ENCODE measurements at places on chromosomes 2 and 18.

GRCh38 chr2:35545301-35545700 lies 810.3 kb upstream of the CRIM1 start:
- DNase-seq: no peak

DNA sequence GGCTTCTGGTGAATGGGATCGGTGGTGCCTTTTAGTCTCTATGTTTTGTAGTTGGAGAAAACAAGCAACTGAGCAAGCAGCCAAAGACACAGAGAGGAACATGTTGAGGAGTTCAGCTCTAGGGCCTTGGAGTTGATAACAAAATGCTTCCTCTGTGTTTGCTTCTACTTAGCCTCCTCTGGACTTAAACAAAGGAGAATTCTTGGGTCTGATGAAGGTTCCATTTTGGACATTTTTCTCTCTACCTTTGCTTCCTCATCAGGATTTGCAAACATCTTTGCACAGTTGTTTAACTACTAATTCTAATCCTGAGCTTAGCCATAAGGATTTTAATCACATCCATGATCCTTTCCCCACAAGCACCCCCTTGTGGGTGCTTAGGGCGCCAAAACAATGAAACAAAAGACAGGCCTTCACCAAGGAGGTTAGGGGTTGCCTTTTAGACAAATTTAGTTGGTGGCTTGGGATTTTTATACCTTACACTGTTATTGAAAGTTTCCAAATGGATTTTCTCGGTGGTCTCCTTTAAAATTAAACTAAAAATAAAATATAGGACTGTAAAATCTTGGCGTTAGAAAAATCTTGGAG lies 148.5 kb upstream of the SATB2 start:
- no peak for DNase-seq

DNA sequence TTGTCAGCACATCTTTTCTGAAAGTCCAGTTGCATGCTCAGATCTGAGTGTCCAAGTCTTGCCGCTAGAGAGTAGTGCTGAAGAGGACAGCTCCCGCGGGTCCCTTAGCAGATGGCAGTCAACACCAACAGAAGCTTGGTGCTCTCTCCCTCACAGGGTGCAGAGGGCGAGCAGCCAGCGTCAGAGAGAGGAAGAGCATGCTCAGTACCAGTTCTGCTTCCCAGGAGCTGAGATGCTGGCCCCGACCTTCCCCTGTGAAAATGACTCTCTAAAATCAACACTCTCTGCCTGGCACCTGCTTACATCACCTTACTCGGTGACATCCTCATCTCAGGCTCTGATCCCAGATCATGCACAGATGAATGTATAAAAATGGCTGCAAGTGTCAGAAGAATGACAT lies 86.0 kb upstream of the TWIST2 start:
- no peak for DNase-seq

DNA sequence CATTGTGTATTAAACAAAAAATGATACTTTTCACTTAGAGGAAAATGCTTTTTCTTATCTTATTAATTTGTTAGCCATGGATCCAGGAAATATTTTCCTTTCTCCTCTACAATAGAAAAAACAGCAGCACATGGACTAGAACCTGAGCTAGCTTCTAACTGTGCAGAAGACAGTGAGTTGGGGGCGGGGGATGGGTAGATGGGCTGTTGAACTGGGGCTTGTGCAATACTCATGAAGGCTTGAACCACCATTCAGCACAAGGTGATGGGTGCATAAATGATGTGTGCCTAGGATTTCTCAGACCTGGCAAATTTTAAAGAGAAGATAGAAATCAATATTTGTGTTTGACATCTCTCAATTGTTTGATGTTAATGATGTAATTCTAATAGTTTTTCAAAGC lies 42.0 kb downstream of the COL5A2 start:
- DNase-seq: no peak

- DNase-seq: peak; percentile 39
These were observed 80.8 kb upstream of the LCLAT1 start for GRCh38 chr2:30366199-30366691.

- no peak for DNase-seq
These were observed 450.7 kb upstream of the PIK3C3 start for GRCh38 chr18:41504316-41504715.

DNA sequence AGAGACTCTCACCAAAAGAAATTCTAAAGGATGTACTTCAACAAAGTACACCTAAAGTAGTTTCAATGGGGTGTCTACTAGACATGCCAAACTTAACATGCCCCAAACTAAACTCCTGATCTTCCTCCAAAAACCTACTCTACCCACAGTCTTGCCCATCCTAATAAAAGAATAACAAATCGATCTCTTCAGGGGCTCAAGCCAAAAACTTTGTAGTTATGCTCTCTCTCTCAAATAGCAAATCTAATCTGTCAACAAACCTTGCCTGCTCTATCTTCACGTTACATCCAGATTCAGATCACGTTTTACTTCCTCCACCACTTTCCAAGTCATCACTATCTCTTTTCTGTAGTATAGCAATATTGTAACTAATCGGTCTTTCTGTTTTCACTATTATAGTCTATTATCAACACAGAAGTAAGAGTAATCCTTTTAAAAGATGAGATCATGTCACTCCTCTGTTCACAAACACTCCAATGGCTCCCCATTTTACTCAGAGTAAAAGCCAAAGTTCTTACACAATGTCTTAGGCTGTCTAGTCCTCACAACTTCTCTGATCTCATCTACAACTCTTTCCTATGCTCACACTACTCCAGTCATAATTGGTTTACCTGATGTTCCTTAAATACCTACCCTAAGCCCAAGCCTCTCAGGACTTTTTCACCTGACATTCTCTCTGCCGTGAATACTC lies 79.9 kb downstream of the THADA start:
- DNase-seq: no peak

DNA sequence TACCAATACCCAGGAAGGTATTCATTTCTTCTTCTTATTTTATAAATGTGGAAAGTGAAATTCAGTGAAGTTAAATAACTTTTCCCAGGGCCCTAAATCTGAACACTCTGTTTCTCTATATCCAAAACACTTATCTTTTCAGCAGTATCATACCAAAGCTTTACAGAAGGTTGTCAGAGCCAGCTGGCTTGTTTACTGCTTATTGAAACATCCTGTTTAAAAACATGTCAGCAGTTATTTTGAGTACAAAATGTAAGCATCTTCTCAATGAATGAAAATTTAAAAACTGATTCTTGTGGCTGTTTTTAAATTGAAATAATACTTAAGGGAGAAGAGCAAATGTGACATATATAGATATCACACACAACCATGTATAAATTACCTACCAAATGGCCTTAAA lies 11.3 kb upstream of the CDH19 start:
- no peak for DNase-seq

- DNase-seq: no peak
These were observed 347.0 kb downstream of the KIAA1328 start for GRCh38 chr18:37175727-37176620.

DNA sequence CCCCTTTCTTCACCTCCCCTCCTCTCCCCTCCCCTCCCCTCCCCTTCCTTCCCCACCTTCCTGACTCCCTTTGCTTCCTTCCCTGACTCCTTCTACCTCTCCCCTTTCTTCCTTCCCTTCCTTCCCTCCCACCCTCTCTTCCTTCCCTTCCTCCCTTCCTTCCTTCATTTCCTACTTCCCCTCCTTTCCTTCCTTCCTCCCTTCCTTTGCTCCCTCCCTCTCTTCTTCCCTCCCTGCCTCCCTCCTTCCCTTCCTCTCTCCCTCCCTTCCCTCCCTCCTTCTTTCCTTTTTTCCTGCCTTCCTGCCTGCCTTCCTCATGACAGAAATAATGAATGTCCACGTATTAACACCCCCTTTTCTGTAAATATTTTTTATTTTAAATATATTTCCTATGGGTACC lies 260.2 kb downstream of the ZNF407 start:
- no peak for DNase-seq

- DNase-seq: no peak
These were observed 334.5 kb downstream of the PTPRM start for GRCh38 chr18:7901657-7902056.

GRCh38 chr2:227724394-227725039 lies at the start of gene SCYGR6:
Gene SCYGR6 (minus strand): TSS chr2:227724757. CDS start chr2:227724757, 0 bp downstream.
- DNase-seq: no peak

DNA sequence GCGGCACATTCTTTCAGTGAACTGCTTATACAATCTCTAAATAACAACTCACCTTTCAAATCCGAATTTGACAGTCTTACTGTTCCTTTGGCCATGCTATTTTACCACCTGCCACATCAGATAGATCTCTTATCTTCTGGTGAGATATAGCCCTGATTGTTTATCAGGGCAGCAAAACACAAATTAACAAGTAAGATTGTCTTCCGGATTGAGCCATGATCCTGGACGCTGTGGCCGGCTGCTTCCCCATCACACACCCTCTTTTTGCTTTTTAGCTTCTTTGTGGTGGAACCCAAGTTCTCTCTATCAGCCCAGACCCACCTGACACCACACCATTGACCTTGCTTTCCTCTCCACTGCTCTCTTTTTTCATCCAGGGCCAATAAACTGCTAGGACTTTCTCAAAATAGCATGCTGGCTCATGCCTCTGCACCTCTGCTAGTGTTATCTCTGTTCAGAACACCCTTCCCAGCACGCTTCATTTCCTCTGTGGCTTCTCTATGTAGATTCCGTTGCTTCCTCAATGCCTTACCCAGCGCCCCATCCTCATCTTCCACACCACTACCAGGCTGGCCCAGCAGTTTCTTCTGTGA lies 111.8 kb upstream of the CNTNAP5 start:
- DNase-seq: no peak

DNA sequence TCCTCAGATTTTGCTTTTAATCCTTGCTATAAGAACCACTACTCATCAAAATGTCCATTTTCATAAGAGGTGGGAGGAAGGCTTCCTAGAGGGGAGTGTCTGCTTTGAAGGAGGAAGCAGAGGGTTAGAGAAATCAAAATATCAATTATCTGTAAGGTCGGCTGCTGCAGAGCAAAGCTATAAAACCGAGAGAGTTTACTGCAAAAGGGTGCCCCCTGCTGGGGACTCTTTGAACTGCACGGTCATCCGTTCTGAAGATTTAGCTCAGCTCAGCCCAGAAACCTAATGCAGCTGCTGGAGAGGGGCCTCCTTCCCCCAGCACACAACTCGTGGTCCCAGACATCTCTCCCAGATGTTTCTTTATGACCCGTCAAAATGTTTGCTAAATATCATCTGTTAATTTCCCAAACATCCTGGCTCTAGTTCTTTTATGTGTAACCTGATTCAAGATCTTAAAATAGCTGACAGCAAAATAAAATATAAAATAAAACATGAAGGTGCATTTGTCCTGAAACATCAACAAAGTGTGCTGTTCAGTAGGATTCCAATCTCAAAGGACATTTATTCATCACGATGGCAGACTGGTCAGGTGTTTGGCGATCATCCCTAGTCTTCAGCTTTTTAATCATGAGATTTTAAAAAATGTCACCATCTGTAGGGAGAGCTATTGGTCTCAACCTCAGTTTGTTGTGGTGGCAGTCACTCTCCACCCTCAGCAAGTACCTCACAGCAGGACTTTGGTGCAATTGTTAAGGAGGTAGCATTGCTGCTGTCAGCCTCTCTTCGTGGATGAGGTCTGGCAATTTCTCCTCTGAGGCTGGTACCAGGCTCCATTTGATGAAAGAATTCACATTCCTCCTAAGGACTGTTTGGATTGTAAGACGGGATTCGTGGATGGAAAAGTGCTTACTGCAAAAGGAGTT lies 185.9 kb downstream of the MTX2 start:
- DNase-seq: peak; percentile 55
